ENCODE measurements at places on chromosomes 3 and 15.
A peak's percentile ranks its signal among the peaks of the same experiment; 100 is the strongest.

GRCh38 chr3:153029350-153029749, 132.7 kb upstream of the RAP2B start:
- no peak for DNase-seq

DNA sequence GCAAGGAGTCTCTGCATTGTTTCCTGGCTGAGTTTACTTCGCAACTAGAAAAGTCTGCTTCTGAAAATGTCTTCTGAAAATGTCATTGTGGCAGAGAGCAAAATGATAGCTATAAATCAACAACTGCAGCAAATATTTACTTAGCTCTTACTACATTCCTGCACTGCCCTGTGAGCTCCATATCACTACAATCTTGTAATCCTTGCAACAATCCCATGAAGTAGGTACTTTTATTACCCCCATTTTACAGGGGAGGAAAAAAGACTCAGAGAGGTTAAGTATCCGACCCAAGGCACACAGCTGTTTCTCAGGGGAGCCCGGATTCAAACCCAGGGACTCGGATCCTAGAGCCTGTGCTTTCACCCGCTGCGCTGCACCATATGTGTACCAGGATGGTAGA, 34.2 kb upstream of the SPTBN5 start:
- DNase-seq = no peak

DNA sequence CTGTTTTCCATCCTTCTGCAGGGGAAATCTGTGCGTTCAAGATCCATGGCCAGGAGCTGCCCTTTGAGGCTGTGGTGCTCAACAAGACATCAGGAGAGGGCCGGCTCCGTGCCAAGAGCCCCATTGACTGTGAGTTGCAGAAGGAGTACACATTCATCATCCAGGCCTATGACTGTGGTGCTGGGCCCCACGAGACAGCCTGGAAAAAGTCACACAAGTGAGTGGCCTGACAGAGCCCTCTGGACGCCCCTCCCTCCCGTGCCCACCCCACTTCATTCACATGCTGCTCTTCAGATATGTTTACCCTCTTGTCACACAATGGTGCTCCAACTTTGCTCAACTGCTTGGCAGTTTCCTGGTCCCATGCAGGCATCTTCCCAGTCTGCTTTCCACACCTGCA, 274.3 kb upstream of the TRIM42 start:
- DNase-seq = no peak

DNA sequence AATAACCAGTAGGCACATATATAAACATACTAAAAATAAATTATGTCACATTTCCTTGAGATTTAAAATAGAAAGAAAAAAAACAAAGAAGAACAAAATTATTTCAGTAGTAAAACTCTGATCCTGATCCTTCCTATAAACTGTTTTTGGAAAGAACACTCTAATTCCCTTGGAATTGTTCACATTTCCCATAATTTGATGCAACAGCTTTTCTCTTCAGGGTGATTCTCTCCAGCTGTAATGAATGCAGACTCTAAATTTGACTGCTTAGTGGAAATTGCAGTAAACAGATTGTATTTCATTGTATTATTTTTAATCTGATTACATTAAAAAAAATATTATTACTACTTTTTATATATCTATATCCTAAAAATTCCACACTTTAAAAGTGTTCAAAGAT, 70.2 kb upstream of the ABI3BP start:
- no peak for DNase-seq

- DNase-seq = no peak
Observed at GRCh38 chr15:52232327-52232726, 41.1 kb upstream of the GNB5 start.

- no peak for DNase-seq
Observed at GRCh38 chr3:127783642-127784160, 38.6 kb downstream of the MGLL start.

DNA sequence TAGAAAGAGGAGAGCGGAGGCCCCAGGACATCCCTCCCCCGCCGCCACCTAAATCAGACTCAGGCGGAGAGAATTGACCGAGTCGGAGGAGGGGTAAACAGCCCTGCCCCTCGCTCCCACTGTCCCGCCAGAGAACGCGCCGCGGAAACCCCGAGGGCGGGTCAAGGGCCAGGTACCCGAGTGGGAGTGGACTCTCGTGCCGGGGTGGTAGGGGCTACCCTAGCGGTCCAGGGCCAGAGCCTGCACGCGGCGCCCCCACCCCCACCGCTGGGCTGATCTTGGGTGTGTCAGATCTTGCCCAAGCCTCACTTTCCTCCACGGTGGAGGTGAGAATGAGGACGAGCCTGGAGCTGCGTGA, 19.0 kb downstream of the SPATA12 start:
- DNase-seq = no peak

GRCh38 chr3:38573556-38573955, 75.9 kb downstream of the SCN5A start:
- DNase-seq = no peak

- DNase-seq = no peak
Observed at GRCh38 chr3:123723070-123723469, 138.2 kb upstream of the HACD2 start.

DNA sequence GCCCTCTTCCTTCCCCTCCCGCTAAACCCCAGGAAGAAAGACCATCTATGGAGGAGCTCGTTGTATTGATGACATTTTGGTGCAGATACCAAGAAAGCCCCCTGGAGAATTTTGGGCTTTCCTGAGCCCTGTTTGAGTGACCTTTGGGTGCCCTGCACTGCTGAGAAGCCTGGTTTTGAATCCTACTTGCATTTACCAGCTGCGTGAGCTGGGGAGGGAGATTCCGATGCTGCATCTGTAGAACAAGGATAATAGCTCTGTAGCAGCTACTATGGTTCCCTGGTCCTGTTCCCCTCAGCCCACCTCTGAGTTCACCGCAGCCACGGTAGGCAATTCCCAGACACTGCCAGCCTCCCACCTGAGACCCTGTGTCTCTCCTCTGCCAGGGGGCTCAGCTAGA, 5.2 kb downstream of the APOD start:
- DNase-seq = no peak

DNA sequence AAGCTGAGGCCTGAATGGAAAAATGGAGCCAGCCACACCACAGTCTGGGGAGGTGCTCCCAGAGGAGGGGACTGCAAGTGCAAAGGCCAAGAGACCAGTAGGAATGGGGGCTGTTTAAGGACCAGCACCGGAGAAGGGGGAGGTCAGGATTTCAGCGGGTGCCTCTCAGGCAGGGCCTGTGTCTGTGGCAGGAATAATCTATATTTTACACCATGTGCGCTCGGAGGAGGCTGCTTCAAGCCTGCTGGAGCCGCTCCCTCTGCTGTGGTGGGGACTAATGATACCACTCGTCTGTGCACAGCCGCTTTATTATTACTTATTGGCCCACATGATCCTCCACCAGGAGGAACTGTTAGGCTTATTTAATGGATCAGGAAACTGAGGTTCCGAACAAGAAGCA, 45.3 kb downstream of the TPRA1 start:
- DNase-seq = no peak

- DNase-seq = no peak
Observed at GRCh38 chr3:182294256-182294655, 499.0 kb upstream of the ATP11B start.

- DNase-seq = no peak
Observed at GRCh38 chr15:65069179-65069578, 1.4 kb upstream of the RASL12 start.

GRCh38 chr3:16587681-16588060, 17.6 kb downstream of the DAZL start:
- no peak for DNase-seq

GRCh38 chr15:29044503-29044901, 158.7 kb downstream of the APBA2 start:
- DNase-seq = no peak

GRCh38 chr3:70298385-70298784, 14.1 kb downstream of the MDFIC2 start:
- no peak for DNase-seq

- DNase-seq = no peak
Observed at GRCh38 chr15:55007561-55007960, 189.2 kb downstream of the RSL24D1 start.

- DNase-seq = no peak
Observed at GRCh38 chr3:105458518-105459215, 92.0 kb downstream of the ALCAM start.

DNA sequence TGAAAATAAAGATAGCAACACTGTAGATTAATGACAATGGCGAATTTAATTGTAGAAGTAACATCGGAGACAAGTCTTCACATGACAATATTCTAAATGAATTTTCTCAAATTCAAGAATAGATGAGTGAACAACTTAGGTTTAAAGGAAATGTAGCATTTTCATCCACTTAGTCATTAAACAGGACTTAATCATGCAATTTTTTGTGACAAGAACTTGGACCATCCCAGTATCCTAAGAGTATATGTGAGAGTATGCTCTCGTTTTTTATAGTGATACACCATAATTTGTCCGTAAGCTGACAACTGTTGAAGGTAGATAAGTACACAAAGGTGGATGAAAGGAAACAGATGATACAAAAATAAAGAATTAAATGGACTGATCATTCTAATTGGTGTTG, 81.5 kb downstream of the DLG1 start:
- DNase-seq = no peak

DNA sequence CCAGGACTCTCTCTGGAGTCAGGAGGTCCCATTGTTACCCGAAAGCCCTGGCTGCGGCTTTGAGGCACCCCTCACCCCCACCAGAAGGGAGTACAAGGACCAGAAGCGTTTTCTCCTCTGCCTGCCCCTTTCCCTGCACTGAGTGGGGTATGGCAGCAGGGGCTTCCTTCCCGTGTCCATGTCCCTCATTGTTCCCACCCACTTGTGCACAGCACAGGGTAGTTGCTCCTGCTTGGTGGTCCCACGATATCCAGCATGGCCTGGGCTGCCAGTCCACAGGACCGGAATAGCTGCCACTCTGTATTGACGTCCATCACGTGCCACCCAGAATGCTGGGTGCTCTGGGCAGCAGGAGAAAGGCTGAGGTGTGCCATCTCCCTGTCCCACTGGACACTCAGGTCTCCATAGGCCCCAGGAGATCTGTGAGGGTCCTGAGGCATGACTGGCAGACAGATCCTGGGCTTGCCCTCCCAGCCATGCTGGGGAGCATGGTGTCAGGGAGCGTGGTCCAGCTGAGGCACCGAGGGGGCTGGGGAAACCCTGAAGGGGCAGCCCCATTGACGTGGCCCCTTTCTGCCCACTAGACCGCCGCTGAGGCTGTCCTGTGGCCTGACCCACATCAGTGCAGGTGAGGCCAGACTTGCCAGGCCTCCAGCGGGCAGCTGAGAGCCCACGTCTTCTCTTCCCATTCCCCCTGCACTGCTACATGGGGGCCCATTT, 45.3 kb upstream of the SEC22A start:
- no peak for DNase-seq

- no peak for DNase-seq
Observed at GRCh38 chr3:112003321-112004080, 4.8 kb downstream of the TAGLN3 start.

- no peak for DNase-seq
Observed at GRCh38 chr15:87724330-87724729, 532.2 kb downstream of the NTRK3 start.

- peak; percentile 17 for DNase-seq
Observed at GRCh38 chr15:56040081-56041035, 46.9 kb upstream of the NEDD4 start.

- no peak for DNase-seq
Observed at GRCh38 chr3:135337192-135337591, 542.1 kb downstream of the EPHB1 start.

DNA sequence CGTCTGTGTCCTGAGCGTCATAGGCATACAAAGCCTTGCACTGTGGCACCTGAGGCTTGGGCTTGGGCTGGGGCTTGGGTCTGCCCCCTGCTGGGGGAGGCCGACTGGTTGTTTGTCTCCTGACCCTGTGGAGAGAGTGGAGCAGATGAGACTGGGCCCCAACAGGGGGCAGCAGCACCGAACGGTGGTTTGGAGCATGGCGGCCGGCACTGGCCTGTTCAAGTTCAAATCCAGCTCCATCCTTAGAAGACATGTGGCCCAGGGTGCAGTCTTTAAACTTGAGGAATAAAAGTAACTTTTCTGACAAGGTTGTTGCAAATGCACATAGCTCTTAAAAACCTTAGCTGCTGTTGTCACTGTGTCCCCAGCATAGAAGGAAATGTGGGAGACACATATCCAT, 33.3 kb downstream of the CCNB2 start:
- DNase-seq = peak; percentile 49

GRCh38 chr3:72408983-72409779, 439.1 kb downstream of the SHQ1 start:
- no peak for DNase-seq

DNA sequence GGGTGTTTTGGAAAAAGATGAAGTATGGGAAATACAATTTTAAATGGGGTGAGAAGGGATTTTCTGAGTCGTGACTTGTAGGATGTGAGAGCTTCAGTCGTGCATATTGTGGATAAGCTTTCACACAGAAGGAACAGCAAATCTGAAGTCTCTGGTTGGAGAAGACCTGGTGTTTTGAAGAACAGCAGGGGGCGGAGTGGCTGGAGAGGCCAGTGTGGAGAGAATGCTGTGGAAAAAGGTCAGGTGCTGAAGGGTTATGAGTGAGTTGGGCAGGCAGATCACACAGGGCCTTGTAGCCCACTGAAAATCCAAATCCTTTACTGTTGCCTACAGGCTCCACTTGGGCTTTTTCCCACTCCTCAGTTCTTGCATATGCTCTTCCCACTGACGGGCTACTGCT, 14.1 kb upstream of the SCAANT1 start:
- no peak for DNase-seq

- DNase-seq = no peak
Observed at GRCh38 chr3:100125161-100125938, 11.0 kb upstream of the FILIP1L start.

DNA sequence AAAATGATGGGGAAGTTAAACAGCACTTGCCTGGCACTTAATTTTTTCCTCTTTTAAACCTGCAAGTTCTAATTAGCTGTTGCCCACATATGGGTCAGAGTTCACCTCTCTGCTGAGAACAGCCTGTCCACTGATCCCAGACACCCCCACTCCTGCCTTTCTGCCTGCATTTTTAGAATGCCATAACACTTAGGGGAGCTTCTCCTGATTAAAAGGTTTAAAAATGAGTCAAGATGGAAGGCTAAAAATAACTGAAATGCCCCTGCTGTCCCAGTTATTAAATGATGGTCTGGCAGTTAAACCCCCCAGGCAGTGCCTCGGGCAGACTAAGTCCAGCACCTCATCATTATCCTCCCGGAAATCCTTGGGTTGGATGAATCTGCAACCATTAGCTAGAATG, 913.6 kb upstream of the ARPP21 start:
- no peak for DNase-seq

DNA sequence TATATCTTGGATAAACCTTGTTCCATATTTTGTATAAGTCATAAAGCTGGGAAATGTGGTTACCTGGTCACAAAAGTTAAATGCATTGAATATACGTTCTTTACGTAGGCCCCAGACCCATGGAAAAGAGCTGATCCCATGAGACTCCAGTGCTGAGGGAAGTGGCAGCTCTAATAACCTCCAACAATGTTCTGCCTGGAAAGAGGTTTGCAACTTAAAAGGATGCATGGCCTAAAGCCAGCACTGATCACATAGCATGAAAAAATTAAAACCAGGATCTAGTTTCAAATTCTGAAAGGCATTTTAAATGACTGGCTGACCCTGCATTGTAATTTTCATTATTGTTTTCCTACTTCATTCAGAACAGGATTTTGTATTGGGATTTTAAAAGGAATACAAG, 27.9 kb upstream of the STRIT1 start:
- DNase-seq = no peak

Data from activated T-cell treated with anti-CD3 and anti-CD28 coated beads, Interleukin-2, amount 50 U/mL, for 4 hours (primary cell).